ENCODE measurements at places on chromosomes 16 and 17.

DNA sequence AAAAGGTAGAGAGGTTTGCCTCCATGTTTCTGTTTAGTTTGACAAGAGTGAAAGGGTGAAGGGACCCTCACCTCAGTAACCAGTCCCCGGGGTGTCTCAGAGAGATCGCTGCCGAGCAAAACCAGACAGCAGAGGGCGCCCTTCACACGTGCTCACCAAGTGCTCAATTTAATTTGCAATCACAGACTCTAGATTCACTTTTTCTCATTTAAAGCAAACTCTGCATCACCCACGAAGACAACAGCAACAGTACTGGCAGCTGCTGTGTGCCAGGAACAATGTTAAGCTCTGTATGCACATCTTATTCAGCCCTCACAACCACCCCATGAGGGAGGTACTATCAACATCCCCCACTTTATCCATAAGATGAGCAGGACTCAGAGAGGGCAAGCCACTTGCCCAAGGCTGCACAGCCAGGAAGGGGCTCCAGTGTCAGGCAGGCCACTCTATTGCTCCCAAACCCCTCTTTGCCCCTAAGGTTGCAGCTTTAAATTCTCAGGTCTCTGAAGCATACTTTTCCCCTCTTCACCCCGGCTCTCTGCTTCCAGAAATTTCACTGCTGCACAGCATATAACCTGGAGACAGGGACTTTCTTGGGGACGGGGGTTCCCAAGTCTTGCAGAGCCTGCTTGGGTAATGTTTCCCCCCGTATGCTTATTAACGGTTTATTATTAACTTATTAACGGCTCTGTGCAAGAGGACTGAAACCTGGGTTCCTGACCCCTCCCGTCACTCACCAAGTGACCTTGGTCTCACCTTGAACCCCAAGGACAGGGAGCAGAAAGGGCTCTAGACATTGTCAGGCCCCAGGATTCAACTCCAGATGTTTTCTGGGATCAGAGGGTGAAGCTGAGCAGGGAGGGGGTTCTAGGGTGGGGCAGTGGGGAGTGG is 70.9 kb downstream of the CNGB1 start:
- peak; percentile 42 for DNase-seq

- no peak for DNase-seq
Observed at GRCh38 chr17:19641687-19642372, 6.7 kb upstream of the ALDH3A2 start.

DNA sequence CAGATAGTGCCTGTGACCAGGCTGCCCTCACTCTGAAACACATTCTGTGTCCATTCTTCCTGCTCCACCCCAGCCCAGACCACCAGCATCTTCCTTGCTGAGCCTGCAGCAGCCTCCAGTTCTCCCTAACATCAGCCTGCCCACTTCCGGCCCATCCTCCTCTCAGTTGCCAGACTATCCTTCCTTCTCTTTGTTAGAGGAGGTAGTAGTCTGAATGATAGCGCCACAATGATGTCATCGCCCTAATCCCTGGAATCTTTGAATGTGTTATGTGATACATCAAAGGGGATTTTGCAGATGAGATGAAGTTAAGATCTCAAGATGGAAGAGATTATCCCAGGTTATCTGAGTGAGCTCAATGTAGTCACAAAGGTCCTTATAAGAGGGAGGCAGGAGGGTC is 3.2 kb upstream of the ZDHHC1 start:
- no peak for DNase-seq

DNA sequence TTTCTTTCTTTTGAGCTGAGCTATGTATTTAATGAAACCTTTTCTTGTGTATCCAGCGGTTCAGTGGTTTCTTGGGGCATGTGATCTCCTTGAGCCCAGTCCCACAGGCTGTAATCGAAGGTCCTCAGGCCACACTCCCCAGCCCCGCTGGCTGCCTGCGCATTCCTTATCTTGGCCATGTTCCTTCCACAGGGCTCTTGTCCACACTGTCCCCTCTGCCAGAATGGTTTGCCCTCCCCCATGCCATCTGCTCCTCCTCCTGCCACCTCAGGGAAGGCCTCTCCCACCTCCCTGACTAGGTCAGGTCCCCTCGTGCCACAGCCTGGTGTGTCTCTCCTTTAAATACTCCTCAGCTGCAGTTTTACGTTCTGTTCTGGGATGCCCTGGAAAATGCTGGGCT is 12.1 kb upstream of the NLRC5 start:
- no peak for DNase-seq

DNA sequence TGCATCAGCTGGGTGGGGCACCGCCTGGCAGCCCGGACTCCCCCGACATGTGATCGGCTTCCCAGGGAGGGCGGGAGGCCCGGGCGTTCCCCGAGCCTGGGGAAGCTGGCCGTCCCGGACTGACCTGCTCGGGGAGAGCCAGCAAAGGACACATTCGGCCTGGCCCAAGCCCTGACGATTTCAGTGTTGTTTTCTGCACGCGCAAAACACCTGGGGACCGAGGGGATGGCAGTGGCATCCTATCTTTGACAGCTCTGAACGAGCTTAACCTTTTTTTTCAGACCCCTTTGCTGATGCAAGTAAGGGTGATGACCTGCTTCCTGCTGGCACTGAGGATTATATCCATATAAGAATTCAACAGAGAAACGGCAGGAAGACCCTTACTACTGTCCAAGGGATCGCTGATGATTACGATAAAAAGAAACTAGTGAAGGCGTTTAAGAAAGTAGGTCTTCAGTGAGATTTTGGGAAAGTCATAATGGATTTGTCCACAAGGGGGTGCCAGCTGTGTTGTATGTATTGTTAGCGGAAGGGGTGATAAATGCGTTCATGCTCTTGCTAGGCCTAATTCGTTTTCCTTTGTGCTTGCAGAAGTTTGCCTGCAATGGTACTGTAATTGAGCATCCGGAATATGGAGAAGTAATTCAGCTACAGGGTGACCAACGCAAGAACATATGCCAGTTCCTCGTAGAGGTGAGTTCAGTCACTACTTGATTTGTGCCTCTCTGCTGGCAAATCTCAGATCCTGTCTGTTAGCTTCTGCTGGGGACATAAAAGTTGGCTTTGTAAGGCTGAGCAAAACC is 1.0 kb downstream of the EIF1 start:
- no peak for DNase-seq

DNA sequence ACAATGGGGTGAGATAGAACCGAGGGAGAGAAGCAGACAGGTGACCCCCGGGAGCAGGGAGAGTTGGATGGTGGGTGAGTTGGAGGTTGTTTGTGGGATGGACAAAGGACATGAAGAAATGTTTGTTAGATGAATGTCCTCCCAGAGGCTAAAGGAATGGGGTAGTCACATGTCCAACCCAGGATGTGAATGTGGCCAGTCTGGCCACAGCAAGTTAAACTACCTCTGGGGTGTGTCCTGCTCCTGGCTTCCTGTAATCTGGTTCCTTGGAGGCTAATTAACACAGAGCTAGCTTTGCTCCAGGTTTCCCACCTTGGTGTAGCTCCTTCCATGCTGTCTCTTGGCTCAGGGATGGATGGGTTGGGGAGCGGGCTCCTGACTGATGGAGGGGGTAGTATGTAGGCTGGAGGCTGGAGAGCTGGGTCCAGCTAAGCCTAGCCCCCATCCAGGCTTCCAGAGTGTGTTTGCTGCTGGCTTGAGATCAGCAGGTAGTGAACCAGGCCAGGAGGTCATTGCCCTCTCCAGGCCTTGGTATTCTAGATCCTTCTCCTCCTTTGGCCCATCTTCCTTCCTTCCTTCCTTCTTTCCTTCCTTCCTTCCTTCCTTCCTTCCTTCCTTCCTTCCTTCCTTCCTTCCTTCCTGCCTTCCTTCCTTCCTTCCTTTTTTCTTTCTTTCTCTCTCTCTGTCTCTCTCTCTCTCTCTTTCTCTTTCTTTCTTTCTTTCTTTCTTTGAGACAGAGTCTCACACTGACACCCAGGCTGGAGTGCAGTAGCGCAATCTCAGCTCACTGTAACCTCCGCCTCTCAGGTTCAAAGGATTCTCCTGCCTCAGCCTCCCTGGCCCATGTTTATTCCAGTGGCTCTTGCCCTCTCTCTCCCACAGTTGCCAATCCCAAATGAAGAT is 28.0 kb upstream of the UBE2G1 start:
- no peak for DNase-seq

DNA sequence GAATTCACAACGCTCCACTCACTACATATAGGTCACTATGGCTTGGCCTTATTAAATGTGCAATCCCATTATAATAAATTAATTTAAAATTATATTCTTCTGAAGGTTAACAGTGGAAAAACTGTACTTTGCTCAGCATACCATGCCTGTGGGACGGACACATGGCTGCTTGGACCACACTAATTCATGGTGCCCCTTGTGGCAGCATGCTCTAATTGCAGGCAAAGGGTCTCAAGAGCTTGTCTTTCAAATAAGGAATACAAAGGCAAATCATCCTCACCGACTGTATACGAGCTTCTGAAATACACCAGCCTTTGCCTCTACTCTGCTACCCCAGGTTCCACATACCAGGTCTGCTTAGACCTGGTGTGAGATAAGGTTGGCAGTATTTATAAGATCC is 11.7 kb downstream of the SMPD3 start:
- DNase-seq: no peak

GRCh38 chr17:12349297-12349696 is 316.4 kb upstream of the MYOCD start:
- DNase-seq: no peak

DNA sequence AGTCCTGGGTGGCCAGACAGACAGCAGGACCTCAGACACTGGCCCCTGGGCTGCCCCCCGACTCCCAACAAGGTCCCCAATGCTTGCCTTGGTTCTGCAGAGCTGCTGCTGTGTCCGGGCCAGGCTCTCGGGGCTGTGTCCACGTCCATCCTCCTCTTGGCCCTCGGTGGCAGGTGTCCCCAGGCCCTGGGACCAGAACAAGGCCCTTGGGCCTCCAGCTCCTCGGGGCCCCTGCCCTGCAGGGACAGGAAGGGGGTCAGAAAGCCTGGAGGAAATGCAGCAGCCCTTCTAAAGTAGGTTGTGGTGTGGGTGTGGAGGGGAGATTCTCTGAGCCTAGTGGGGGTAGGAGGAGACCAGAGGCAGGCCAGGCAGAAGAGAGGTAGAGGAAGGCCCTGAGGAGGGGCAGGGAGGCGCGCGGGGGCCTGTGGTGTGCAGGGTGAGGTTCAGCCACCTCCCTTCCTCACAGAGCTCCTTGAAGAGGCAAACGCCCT is 2.5 kb upstream of the AXIN1 start:
- DNase-seq: no peak

- DNase-seq: no peak
Observed at GRCh38 chr16:88057656-88058055, 106.4 kb downstream of the BANP start.

DNA sequence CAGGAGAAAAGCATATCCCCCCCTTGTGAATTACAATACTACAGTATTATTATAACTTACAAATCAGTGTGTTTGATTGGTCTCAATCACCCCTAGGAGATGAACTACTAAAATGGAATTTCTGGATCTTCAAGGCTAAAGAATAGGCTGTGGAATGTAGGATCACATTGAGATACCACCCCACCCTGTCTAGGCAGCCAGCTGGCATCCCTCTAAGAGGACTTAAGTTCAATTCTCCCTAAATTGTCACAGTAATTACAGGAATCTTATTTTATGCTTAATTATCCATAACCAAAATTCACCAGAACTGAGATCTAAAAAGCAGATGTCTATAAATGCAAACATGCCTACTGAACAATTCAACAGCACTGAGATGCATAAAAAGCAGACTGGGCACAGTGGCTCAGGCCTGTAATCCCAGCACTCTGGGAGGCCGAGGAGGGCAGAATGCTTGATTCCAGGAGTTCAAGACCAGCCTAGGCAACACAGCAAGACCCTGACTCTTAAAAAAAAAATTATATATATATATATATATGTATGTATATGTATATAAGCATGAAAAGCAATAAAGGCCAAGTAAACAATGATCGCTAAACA is 12.0 kb downstream of the AP1G1 start:
- DNase-seq: no peak

GRCh38 chr16:79483336-79483735 is 117.2 kb downstream of the MAF start:
- no peak for DNase-seq

GRCh38 chr17:28041844-28042656 is 427 bp upstream of the NLK start:
- DNase-seq: no peak

- no peak for DNase-seq
Observed at GRCh38 chr17:62866471-62866870, 58.4 kb upstream of the MARCHF10 start.

- DNase-seq: no peak
Observed at GRCh38 chr17:31051506-31051905, 43.3 kb upstream of the NF1 start.

GRCh38 chr16:78461496-78462287 is 362.2 kb downstream of the WWOX start:
- DNase-seq: peak; percentile 2

- no peak for DNase-seq
Observed at GRCh38 chr17:78960928-78961327, 18.8 kb downstream of the LGALS3BP start.

- DNase-seq: no peak
Observed at GRCh38 chr16:11432856-11433395, 87.7 kb downstream of the RMI2 start.

GRCh38 chr16:58333985-58334384 is 39.2 kb upstream of the PRSS54 start:
- no peak for DNase-seq

DNA sequence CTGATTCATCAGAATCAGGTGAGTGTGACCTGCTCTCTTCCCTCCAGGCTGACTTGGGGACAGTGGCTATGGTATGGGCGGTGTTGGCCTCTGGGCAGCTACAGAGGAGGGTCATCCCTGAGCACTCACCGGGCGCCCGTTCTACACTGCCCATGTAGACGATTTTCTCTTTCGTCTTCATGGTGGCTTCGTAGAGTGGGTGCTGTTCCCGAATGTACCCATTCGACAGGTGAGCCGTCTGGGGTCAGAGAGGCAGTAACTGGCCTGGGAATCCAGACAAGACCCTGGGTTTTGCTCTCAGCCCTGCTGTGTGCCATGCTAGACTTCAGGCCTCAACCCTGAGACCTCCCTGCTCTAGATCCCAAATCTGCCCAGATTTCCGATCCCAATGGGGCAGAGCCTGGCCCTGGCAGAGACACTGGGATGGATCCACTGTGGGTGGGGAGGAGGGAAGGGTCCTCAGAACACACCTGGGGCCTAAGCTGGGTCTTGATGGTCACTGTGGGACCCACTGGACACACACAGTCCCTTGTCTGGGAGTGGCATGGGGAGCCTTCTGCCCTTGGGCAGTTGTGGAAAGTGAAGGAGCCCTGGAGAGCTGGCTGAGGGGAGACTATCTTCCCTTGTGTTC is 13.2 kb downstream of the USP6 start:
- no peak for DNase-seq

GRCh38 chr17:57940653-57941329 is 14.4 kb downstream of the CUEDC1 start:
- DNase-seq: no peak

DNA sequence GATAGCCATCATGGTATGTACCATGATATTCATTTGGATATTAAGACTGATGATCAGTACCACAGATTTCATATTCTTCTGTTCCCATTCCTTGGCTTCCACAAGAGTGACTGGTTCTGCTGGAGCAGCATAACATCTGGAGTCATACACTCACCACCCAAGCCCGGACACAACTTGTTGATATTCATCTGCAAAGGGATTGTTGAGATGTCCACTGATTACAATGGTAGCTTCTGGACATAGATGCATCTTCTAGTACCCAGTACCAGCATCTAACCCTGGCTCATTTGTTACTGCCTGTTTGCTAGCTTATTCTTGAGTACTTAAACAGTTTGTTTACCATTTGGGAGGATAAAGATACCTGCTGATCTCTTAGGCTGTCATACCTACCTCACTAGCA is 235.7 kb upstream of the AXIN2 start:
- DNase-seq: no peak

GRCh38 chr17:78057113-78057740 is 71.3 kb downstream of the TMC6 start:
- no peak for DNase-seq

- no peak for DNase-seq
Observed at GRCh38 chr17:55441544-55441943, 19.9 kb upstream of the MMD start.
